CD4-positive, alpha-beta memory T cell (primary cell): ENCODE measurements at places on chromosomes 12 and 14. TPM values are rescaled to one million over a fixed set of nuclear protein-coding genes. Genes with fewer than 3 reads are reported as not detected.

DNA sequence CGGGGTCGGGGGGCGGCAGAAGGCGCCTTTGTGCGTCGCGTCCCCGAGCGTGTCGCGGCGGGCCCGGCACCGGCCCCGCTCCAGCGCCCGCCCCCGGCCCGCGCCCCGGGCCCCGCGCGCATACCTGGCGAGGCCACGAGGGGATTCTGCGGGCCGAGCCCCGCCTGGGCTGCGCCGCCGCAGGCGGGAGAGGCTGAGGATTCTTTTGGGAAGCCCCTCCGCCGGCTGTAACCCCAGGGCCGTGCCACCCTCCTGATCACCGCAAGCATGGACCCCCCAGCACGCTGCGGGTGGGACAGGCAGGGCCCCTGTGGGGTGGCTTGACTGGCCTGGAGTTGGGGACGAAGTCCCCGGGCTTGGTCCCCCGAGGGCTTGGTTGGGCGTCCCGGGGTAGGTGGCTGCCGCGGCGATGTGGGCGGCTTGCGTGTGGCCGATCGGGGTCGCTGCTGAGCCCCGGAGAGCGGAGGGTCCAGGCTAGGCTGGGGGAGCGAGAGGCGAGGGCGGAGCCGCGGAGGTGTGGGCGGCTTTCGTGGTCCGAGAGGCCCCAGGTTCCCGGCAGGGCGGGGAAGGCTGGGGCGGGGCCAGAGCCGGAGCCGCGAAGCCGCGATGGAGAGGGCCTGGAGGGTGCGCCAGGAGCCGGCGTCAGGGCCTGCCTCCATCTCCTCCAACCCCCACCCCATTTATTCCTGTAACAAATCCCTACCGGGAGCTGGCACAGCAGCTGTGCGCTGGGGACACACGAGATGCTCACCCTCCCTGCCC, 28.4 kb upstream of the GPR132 start:
- no peaks in the 10 kb centered on the region for H3K36me3 ChIP-seq
- H3K4me3 ChIP-seq: peak overlapping the region; percentile 58
- no peaks in the 10 kb centered on the region for H3K27me3 ChIP-seq
- peak overlapping the region; percentile 65 for H3K27ac ChIP-seq

Gene TMEM253
- not detected for total RNA-seq

- H3K27ac ChIP-seq: no peak overlapping the region
- no peak overlapping the region for H3K4me3 ChIP-seq
- no peaks in the 10 kb centered on the region for H3K27me3 ChIP-seq
- no peaks in the 10 kb centered on the region for H3K36me3 ChIP-seq
These were observed 1074.1 kb downstream of the AACS start for GRCh38 chr12:126139355-126139754.

DNA sequence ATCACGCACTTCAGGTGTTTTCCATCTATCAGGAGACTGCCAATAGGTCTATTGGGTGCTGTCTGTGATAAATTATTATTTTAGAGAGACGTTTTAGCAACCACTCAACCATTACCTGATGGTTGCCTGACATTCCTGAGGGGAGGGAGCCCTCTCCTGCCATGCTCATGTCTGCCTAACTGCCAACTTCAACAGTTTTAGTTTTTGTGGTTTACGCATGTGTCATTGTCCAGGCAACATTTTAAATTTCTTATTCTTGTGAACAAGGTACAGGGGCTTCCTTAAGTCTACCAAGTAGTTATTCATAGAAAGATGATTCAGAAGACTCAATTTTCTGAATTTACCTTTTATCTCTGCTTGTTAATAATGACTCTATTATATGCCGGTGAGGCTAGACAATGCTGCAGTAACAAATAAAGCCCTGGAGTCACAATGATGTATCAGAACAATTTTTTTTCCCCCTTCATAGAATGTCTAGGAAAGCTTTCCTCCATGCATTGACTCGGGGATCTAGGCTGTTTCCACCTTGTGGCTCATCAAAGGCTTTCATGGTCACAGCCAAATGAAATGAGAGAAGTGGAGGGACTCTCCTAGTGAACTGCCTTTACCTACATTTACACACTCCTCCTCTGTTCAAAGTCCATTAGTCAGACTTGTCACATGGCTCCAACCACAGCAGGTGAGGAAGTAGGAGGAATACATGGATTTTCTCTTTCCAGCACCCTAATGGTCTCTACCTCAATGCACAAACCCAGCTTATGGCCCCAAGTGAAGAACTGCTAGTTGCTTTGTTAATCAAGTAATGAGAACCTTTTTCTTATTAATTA, 225.8 kb downstream of the CRADD start:
- H3K36me3 ChIP-seq: no peaks in the 10 kb centered on the region
- H3K27ac ChIP-seq: no peak overlapping the region
- no peaks in the 10 kb centered on the region for H3K27me3 ChIP-seq
- DNase-seq: no peak
- peaks cover 11% of the 10 kb centered on the region for H3K4me1 ChIP-seq
- H3K4me3 ChIP-seq: no peak overlapping the region

- DNase-seq: no peak
- no peaks in the 10 kb centered on the region for H3K27me3 ChIP-seq
- H3K27ac ChIP-seq: no peak overlapping the region
- no peaks in the 10 kb centered on the region for H3K4me1 ChIP-seq
- no peak overlapping the region for H3K4me3 ChIP-seq
These were observed 5.9 kb downstream of the KRT86 start for GRCh38 chr12:52280319-52280795.

DNA sequence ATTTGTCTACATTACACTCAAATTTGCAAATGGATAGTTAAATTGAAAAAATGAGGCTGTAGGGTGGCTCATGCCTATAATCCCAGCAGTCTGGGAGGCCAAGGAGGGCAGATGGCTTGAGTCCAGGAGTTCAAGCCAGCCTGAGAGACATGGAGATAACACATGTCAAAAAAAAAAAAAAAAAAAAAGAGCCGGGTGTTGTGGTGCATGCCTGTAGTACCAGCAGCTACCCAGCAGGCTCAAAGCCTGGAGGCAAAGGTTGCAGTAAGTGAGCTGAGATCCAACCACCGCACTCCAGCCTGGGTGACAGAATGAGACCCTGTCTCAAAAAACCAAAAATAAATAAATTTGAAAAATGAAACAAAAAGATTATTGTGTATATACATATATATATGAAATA, 119.9 kb upstream of the MGAT4C start:
- no peak for DNase-seq
- no peaks in the 10 kb centered on the region for H3K27me3 ChIP-seq
- H3K4me1 ChIP-seq: no peaks in the 10 kb centered on the region
- no peak overlapping the region for H3K27ac ChIP-seq

Gene PRICKLE1
- not detected for total RNA-seq

DNA sequence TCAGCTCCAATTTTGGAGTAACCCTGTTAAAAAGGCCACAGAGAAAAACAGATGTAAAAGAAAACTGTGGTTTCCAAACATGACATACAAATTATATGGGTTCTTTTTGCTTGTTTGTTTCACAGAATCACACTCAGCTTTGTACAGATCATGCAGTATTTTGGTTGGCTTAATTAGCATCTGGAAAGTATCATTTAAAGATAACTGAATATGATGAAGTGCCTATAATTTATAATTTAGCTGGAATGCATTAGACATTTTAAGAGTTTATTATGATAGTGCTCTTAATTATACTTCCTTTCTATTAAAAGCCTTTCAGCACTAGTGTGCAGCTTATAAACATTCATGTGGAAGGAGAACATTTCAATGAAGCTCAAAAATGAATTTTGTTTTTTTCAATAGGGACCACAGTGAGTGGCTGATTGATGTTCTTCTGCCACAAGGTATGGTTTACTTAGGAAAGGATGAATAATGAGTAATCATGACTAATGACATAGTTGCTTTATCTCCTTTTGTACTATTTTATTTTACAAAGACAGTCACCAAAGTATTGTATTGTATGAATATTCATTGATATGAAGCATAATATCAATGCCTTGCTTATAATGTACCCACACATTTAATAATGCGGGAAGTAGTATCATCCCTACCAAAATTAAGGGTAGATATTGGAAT, 98.3 kb downstream of the UNC79 start:
- H3K27me3 ChIP-seq: no peaks in the 10 kb centered on the region
- H3K27ac ChIP-seq: no peak overlapping the region
- H3K4me3 ChIP-seq: no peak overlapping the region
- H3K36me3 ChIP-seq: no peaks in the 10 kb centered on the region
- no peaks in the 10 kb centered on the region for H3K4me1 ChIP-seq

Gene ZNF268
- total RNA-seq: 39.6 TPM

DNA sequence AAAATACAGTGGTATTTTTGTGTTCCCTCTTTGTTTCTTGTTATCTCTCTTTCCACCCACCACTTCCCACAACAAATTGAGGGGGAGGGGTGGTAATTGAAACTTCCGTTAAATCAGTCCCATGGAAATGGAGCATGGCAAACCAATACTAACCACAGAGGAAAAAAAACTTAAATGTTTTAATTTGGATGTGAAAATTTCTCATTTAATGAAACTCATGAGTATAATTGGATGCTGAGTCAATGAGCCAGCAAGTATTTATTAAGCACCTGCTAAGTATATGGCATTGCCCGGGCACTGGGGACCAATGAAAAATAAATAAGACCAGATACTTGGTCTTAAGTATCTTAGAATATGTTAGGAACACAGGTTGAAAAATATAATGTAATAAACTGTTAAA, 147.5 kb downstream of the KCNH5 start:
- H3K36me3 ChIP-seq: no peaks in the 10 kb centered on the region
- H3K4me1 ChIP-seq: no peaks in the 10 kb centered on the region
- no peaks in the 10 kb centered on the region for H3K27me3 ChIP-seq
- H3K4me3 ChIP-seq: no peak overlapping the region
